ENCODE measurements at places on chromosomes 1 and 21.

DNA sequence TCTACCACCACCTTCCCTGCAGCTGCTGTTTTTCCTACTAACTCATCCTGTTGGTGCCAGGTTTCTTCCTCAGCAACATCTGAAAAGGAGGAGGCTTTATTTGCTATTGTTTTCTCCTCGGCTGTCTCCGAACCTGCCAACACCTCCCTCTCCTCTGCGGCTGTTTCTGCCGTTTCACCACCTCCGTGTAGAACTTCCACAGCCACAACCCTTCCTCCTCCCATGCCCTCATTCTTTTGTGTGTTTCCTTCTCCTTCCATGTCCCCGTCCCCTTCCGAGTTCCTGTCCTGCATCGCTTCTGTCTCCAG, 59.0 kb upstream of the LRRC53 start:
- no peak overlapping the region for H3K4me3 ChIP-seq
- no peaks in the 10 kb centered on the region for H3K4me1 ChIP-seq
- H3K27me3 ChIP-seq = no peaks in the 10 kb centered on the region
- no peak overlapping the region for H3K27ac ChIP-seq

DNA sequence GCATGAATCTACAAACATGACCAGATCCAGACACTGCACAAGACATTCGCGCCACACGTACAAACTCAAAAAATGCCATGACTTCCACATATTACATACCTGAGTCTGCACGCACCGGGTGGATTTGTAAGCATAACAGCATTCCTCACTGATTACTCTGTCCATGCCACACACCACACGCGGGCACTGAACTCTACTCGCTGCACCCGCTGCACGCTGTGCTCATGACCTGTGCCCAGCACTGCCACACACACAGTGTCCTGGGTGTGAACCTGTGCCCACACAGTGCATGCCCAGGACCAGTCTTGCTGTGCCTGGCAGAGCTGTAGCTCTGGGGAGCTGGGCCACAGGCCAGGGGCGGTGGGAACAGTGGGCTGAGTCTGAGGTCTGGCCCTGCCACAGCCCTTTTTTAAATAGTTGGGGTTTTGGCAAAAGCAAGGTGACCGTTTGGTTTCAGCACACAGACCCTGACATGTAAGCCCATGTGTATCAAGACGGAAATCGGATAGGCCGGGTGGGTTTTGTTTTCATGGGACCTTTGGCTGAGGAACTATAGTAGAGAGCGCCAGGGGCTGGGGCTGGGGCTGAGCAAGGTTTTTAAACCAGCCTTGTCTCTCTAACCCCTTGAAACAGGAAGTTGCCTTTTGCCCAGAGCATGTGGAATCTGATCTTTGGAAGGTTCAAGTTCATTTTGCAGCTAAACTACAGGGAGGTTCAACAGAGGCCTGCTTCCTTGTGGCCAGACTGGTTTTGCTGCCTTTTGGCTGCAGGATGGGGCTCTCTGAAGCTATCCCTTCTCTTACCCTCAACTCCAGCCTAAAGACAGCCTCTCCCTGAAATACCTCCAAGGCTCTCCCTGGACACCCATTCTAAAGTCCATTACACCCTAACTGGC, 12.3 kb upstream of the GOLT1A start:
- peak; percentile 38 for DNase-seq
- H3K4me1 ChIP-seq = no peaks in the 10 kb centered on the region
- H3K27me3 ChIP-seq = no peaks in the 10 kb centered on the region
- peaks cover 8% of the 10 kb centered on the region for H3K36me3 ChIP-seq
- H3K4me3 ChIP-seq = no peak overlapping the region

DNA sequence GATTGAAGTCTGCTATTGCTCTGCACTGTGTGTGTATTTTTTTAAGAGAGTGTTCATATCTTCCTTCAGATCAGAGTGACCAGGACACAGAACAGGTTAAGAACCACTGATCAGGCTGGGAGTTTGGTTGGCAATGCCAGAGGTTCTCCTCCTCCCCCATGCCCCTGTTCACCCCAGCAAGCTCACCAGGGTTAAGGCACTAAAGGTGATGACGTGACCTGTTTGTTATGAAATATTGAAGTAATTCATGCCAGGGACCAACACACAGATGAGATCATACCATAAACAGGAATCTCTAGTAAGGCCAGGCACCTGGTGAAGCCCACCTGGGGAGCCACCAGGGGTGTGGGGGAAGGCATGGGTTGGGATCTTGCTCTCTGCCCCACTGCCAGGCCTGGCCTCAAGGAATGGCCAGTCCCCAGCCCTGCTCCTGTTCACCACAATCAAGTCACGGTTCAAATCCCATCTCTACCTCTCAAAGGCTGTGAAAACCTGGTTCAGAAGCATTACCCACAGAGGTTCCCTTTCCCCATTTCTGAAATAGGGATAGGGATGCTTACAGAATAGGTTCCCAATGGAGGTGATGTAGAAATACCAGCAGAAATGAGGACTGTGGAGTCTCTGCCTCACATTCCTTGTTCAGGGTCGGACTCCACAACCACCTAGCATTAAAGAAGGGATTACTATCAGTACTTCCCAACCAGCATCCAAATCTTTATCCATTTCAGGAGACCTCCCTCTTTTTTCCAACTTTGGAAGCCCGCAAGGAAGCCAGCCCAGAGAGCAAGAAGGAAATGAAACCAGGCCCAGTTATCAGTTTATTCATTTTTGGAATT, 2.4 kb downstream of the ID3 start:
- peak overlapping the region; percentile 79 for H3K4me3 ChIP-seq
- DNase-seq = no peak
- H3K36me3 ChIP-seq = no peaks in the 10 kb centered on the region
- no peaks in the 10 kb centered on the region for H3K27me3 ChIP-seq
- peak overlapping the region; percentile 93 for H3K27ac ChIP-seq
- peaks cover 7% of the 10 kb centered on the region for H3K4me1 ChIP-seq

DNA sequence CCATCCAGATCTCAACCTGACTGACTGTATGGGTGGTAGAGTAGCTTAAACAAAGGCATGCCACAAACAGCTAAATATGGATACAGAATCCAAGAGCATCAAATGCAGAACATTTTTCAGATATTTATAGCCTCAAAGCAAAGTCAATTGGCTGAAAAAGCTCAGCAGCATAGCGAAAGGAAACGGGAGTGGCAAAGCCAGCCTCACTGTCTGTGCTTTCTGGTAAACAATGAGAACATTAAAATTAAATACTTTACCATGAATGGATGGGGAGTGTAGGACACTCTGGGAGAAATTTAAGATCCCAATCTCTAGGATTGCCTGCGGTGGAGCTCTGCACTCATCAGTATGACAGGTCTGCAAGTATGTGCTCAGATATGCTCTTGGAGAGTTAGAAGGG, 4.4 kb downstream of the RASAL2 start:
- H3K27ac ChIP-seq = no peak overlapping the region
- no peaks in the 10 kb centered on the region for H3K27me3 ChIP-seq
- no peak for DNase-seq
- H3K4me1 ChIP-seq = no peaks in the 10 kb centered on the region

- H3K27me3 ChIP-seq = peaks cover 4% of the 10 kb centered on the region
- no peak overlapping the region for H3K4me3 ChIP-seq
- H3K36me3 ChIP-seq = no peaks in the 10 kb centered on the region
These were observed 15.5 kb downstream of the SLC6A17 start for GRCh38 chr1:110165761-110166231.

- peak overlapping the region; percentile 46 for H3K27ac ChIP-seq
- no peak for DNase-seq
- no peaks in the 10 kb centered on the region for H3K4me1 ChIP-seq
- no peaks in the 10 kb centered on the region for H3K36me3 ChIP-seq
These were observed 77.0 kb downstream of the ZZZ3 start for GRCh38 chr1:77605246-77606026.

DNA sequence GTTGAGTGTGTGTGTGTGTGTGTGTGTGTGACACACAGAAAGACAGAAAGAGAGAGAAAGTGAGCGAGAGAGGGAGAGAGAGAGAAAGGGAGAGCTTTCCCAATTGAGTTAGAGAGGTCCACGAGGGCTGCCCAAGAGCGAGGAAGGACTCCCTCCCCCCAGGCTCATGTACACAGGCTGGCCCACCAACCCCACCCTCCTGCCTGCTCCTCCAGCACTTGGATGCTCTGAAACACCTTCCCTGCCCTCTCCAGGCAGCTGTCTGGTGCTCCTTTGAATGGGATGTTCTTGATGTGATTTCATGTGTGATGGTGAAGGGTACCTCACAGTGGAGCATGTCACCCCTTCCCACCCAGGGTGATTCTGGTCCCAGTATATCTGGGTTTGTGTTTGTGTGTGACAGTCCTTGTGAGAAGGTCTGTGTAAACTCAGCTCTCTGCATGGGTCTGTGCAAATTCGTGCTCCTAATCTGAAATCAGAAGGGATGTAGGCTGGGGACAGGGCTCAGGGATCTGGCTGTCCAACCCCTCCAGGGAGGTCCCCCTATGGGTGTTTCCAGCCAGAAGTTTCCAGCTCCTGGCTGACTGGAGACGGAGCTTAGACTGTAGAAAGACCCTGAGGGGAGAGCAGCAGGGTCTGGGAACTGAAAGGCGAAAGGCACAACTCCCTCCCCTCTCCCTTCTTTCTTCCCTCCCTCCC, 6.8 kb upstream of the PEAR1 start:
- H3K27ac ChIP-seq = peak overlapping the region; percentile 77
- no peaks in the 10 kb centered on the region for H3K27me3 ChIP-seq
- H3K4me1 ChIP-seq = no peaks in the 10 kb centered on the region
- no peak for DNase-seq

- DNase-seq = no peak
- no peaks in the 10 kb centered on the region for H3K36me3 ChIP-seq
- peaks cover 24% of the 10 kb centered on the region for H3K4me1 ChIP-seq
- peak overlapping the region; percentile 98 for H3K27ac ChIP-seq
- peak overlapping the region; percentile 92 for H3K4me3 ChIP-seq
These were observed 2.5 kb downstream of the NBL1 start for GRCh38 chr1:19646377-19647319.

DNA sequence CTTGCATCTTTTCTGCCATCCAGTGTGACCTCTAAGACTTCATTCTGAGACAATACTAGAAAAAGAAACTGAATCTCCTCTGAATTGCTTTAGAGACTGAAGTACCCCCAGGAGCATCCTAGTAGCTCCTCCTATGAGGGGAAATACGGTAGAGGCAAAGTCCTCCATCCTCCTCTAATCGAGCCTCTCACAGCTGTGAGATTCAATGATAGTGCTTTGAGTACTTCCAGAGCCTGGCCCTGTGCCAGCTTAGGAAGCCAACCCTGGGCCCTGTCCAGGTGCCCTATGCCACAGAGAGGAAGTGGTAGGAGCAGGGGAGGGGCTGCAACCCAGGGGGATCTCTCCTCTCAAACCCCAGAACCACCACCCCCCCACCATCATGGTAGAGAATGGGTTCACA, 10.7 kb downstream of the RORC start:
- H3K4me3 ChIP-seq = no peak overlapping the region
- H3K27me3 ChIP-seq = no peaks in the 10 kb centered on the region
- H3K4me1 ChIP-seq = no peaks in the 10 kb centered on the region
- no peak overlapping the region for H3K27ac ChIP-seq
- no peaks in the 10 kb centered on the region for H3K36me3 ChIP-seq
- no peak for DNase-seq

- no peaks in the 10 kb centered on the region for H3K4me1 ChIP-seq
- DNase-seq = no peak
- H3K27me3 ChIP-seq = no peaks in the 10 kb centered on the region
- no peak overlapping the region for H3K4me3 ChIP-seq
- H3K36me3 ChIP-seq = no peaks in the 10 kb centered on the region
- no peak overlapping the region for H3K27ac ChIP-seq
These were observed 21.9 kb downstream of the NCF2 start for GRCh38 chr1:183568176-183569021.

DNA sequence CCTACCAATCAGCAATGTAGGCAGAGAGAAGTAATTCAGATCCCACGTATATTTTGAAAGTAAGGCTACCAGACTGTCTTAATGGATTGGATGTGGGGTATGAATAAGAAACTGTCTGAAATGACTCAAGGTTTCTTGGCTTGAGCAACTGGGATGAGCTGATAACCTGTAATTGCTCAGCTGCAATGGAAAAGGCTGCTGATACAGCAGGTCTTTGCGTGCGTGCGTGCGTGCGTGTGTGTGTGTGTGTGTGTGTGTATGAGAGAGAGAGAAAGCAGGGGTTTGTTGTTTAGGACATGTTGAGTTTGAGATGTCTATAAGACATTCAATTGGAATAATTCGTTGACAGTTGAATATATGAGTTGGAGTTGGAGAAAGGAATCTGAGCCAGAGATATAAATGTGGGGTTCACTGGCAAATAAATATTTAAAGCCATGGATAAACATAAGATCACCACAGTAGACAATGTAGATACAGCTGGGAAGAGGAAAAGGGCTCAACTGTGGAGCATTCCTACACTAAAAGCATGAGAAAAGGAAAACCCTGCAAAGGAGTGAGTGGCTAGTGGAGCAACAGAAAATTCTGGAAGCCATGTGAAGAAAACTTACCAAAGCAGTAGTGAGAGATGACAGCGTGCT, 72.9 kb downstream of the UCHL5 start:
- no peak overlapping the region for H3K4me3 ChIP-seq
- no peaks in the 10 kb centered on the region for H3K27me3 ChIP-seq
- no peaks in the 10 kb centered on the region for H3K36me3 ChIP-seq
- no peak overlapping the region for H3K27ac ChIP-seq
- no peaks in the 10 kb centered on the region for H3K4me1 ChIP-seq

DNA sequence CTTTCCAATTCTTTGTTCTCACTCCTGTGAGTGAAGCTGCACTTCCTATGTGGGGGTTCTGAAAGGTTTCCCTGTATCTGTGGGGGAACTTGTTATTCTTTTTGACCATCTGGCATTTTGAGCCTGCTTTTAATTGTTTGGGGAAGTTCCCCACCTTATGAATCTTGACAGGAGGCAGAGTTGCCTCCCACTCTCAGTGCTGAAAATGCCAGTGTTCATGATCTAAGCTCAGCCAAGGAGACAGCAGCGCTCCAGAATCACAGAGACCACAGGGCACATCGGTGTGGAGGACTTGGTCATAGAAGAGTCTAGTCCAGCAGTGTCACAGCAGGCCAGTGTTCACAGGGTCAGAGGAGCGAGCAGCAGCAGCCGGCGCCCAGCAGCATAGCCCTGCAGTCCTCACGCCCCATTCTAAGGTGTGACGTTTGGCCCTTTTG, 63.8 kb upstream of the PRDX6 start:
- no peaks in the 10 kb centered on the region for H3K36me3 ChIP-seq
- no peak overlapping the region for H3K27ac ChIP-seq
- no peaks in the 10 kb centered on the region for H3K4me1 ChIP-seq
- DNase-seq = no peak
- no peak overlapping the region for H3K4me3 ChIP-seq
- no peaks in the 10 kb centered on the region for H3K27me3 ChIP-seq

DNA sequence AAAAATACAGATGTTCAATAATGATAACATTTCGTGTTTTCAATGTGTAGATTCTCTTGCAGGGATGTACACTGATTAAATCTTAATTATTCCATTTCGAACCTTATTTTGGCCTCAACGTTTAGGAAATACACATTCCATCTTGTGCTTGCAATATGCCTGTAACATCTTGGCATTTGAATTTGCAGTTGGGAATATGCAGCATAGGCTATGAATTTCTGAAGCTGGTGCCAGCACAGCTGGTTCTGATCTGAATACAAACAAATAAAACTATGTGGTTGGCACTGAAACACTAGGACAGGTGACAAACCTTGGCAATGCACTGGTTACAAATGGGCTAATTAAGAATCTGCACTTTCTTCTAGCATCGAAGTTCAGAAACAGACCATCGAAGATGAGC, 108.4 kb downstream of the ERG start:
- H3K27ac ChIP-seq = no peak overlapping the region
- no peaks in the 10 kb centered on the region for H3K27me3 ChIP-seq
- no peak overlapping the region for H3K4me3 ChIP-seq
- H3K36me3 ChIP-seq = no peaks in the 10 kb centered on the region

GRCh38 chr1:43165765-43166164, 6.3 kb downstream of the EBNA1BP2 start:
- H3K36me3 ChIP-seq = peaks cover 14% of the 10 kb centered on the region
- H3K27me3 ChIP-seq = no peaks in the 10 kb centered on the region
- peaks cover under 1% of the 10 kb centered on the region for H3K4me1 ChIP-seq
- no peak overlapping the region for H3K4me3 ChIP-seq
